ENCODE measurements at places on chromosomes 4 and X.

DNA sequence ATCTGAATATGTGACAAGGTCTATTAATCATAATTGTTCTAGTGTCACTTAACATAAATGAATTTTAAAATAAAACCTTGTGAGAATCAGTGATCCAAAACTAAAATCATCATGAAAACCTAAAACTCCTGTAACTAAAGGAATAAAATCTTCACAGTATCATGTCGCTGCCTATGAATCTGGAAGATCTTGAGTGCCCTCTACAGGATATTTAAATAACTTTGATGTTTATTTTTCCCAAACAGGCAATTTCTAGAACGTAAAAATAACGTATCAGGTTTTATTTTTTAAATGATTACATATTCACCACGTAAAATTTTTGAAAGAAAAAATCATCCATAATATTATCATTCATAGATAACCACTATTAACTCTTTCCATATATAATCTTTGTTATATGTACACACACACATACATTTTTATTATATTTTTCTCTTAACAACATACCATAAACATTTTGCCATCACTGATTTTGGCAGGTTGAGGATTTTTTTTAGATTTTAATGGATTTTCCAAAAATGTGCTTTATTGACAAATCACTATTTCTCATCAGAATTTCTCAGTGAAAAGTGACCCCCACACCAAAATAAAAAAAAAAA lies 79.6 kb downstream of the COMMD8 start:
- DNase-seq, result no peak

DNA sequence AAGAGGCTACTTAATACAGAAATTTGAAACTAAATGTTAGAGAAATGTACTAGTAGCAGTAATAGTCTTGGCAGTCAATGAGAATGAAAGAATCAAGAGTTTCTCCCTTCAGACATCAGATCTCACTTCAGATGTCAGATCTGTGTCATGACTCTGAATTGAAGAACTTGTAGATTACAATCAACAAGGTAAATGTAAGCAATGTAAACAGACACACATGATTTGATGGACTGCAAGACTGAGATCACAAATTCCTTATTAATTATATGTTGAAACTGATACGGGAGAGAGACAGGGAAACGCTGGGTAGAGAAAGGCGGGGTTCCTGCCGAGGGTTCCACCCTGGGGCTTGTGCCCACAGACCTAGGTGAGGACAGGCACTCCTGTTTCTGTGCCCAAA lies 65.5 kb upstream of the HHIP start:
- DNase-seq, result no peak

DNA sequence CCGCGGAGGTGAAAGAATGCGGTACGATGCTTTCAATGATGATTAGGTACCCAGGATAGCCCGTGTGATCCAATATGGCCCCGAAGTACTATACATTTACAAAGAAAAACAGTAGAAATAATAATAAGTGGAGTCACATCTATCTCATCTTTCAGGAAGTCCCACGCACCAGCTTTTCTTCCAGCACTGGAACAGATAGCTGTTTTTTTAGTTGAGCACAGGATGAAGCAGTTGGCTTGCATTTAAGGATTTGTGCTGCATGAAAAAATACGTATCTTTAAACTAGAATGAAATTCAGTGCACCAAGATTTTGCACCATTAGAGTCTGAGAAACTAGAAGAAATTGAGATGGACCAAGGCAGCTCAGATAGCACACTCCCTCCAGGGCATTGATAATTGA lies 44.1 kb downstream of the SMIM20 start:
- no peak for DNase-seq

- no peak for DNase-seq
Measured at GRCh38 chr4:96473246-96473645, 633.4 kb downstream of the PDHA2 start.

DNA sequence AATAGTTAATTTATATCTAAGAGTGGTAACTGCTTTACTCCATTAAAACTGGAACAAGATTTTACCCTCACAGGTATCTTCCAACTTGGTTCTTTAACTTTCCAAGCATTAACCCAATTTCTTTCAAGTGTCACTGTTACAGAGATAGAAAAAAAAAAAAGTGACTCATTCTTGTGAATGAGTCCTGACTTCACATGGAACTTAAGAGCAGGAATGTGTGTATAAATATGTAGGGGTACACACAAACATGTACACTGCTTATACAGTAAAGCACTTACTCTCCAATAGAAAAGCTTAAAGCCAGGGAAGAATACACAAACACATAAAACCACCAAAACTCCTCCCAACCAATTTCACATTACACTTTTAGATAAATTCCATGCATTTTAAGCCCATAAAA lies 38.8 kb downstream of the TAPT1 start:
- DNase-seq, result no peak
